ENCODE measurements at places on chromosomes 5 and 9.

DNA sequence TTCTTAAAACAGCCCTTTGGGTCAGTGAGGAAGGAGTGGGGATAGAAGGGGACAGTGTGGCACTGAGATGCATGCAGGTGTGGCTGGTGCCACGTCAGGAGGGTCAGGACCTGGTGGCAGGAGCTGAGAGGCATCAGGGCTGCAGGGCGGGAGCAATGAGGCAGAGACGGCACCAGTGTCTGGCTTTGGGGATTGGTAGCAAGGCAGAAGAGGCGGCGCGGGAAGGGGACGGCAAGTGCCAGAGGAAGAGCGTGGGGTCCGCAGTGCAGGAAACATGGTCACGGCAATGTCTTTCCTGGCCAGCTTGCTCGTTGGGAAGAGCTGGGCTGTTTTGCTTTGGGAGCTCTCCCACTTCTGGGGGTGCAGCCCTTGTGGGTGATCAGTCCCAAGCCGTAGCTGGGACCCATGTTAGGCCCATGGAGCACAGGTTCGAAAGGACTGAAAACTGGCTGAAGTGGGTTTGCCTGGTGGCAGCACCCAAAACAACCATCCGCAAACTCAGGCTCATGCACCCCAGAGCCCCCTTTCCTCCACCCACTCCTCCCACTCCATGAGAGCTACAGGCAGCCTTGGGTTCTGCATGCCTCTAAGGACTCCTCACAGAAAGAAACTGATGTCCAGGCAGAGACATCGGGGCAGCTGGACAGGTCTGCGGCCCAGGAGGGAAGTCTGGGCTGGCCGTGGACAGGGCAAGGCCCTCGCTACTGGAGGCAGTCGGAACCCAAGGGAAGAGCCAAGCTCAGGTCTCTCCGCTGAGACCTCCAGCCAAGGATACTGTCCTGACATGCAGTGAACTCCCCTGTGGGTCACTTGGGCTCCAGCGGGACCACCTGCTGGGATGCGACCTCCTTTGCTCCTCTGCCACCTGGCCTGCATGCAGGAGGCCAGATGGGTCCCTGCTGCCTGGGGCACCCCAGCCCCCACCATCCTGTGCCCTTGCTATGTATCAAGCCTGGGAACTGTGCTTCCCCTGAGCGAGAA lies 104.4 kb downstream of the ZNF354C start:
- no peak overlapping the region for H3K27ac ChIP-seq
- peaks cover 5% of the 10 kb centered on the region for H3K4me1 ChIP-seq
- DNase-seq, result no peak

- no peak for DNase-seq
- H3K27me3 ChIP-seq, result no peaks in the 10 kb centered on the region
- no peaks in the 10 kb centered on the region for H3K4me1 ChIP-seq
- H3K36me3 ChIP-seq, result no peaks in the 10 kb centered on the region
- no peak overlapping the region for H3K27ac ChIP-seq
Measured at GRCh38 chr9:129280623-129281271, 102.7 kb upstream of the IER5L start.

GRCh38 chr5:422323-423232 lies 20.4 kb upstream of the EXOC3 start:
- no peak overlapping the region for H3K4me3 ChIP-seq
- H3K27ac ChIP-seq, result no peak overlapping the region
- no peaks in the 10 kb centered on the region for H3K36me3 ChIP-seq
- H3K27me3 ChIP-seq, result peaks cover 4% of the 10 kb centered on the region

DNA sequence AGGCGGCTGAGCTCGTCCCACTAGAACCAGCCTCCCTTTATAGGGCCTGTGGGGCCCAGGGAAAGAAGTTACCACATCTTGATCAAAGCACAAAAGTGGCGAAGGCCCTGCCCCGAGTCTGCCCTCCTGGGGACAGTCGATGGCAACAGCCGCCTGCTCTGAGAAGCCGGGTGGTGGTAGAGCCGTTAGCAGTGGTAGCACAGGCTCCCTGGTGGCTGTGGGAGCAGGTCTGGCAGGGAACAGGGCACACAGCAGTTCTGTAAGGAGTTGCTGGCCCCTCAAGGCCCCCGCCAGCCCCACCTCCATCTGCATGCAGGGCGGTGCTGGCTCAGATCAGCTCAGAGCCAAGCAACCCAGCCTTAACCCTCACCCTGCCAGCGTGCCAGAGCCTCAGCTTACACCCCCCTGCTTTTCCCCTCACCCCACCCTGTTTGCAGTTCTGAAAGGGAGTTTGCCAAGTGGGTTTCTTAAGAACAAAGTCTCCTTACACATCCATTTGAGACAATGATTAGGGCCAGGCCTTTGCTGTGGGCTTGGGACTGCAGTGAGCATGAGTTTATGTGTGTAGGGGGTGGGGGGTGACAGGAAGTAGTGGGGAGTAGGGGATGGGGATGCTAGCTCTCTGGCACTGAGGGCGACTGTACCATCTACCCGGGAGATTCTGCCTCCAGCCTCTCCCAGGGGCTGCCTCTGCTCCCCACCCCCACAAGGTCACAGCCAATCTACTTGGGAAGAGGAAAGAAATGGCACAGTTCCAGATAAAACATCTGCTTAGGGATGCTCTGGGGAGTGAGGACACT lies 11.8 kb downstream of the ACSL6 start:
- no peak overlapping the region for H3K4me3 ChIP-seq
- no peaks in the 10 kb centered on the region for H3K27me3 ChIP-seq
- peaks cover 29% of the 10 kb centered on the region for H3K4me1 ChIP-seq

- H3K27ac ChIP-seq, result no peak overlapping the region
- no peaks in the 10 kb centered on the region for H3K36me3 ChIP-seq
- no peak for DNase-seq
- H3K4me3 ChIP-seq, result no peak overlapping the region
Measured at GRCh38 chr9:83061036-83061435, 1.9 kb downstream of the RASEF start.

- DNase-seq, result no peak
- no peaks in the 10 kb centered on the region for H3K36me3 ChIP-seq
- H3K4me1 ChIP-seq, result no peaks in the 10 kb centered on the region
- no peaks in the 10 kb centered on the region for H3K27me3 ChIP-seq
- no peak overlapping the region for H3K27ac ChIP-seq
Measured at GRCh38 chr5:90326995-90327394, 82.6 kb downstream of the CETN3 start.

- H3K27me3 ChIP-seq, result no peaks in the 10 kb centered on the region
- no peak overlapping the region for H3K4me3 ChIP-seq
- no peaks in the 10 kb centered on the region for H3K4me1 ChIP-seq
- no peak for DNase-seq
- H3K36me3 ChIP-seq, result no peaks in the 10 kb centered on the region
Measured at GRCh38 chr5:139014726-139015125, 139.6 kb upstream of the LRRTM2 start.

DNA sequence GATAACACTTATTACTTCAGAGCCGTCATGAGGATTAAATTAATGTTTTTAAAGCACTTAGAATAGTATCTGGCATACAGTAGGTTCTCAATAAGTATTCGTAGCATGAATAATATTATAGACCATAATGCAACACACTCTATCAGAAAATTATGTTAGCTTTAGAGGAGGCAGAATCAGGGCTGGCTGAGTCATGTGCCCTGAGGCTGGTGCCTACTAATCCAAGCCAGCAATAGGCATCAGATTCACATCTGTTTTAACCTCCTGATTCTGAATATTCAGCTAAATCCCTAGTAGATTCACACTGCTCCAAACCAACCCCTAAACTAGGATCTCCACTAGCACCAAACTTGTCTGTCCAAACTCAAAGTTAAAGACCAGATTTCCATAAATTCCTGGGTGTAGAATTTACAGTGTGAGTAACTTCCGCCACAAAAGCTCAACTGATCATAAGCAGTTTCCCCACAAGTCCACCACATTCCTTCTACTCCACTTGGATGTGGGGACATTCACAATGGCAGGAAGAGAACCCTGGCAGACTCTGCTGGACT lies 170.0 kb upstream of the DAPK1 start:
- H3K4me3 ChIP-seq, result no peak overlapping the region
- peaks cover 2% of the 10 kb centered on the region for H3K4me1 ChIP-seq
- no peaks in the 10 kb centered on the region for H3K27me3 ChIP-seq
- DNase-seq, result no peak

DNA sequence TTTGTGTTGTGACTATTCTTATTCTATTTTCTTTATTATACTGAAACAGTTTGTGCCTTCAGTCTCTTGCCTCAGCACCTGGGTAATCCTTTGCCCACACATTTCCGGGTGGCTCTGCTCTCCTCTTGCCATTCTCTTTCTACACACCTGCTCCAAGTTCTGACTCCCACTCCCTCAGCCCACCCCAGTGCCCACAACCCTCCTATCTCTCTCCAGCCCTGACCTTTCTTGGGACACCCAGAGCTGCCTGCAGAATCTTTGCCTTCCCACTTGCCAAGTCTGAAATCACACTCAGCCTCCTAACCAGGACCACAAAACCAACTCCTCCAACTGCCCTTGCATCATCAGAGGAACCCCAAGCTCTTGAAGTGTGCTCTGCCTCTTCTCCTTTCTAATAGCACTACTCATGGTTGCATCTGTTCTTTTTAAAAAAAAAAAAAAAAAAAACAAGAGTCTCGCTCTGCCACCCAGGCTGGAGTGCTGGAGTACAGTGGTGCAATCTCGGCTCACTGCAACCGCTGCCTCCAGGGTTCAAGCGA lies 4.1 kb downstream of the SWI5 start:
- no peaks in the 10 kb centered on the region for H3K36me3 ChIP-seq
- no peaks in the 10 kb centered on the region for H3K27me3 ChIP-seq
- DNase-seq, result no peak
- H3K4me3 ChIP-seq, result no peak overlapping the region

- H3K4me1 ChIP-seq, result no peaks in the 10 kb centered on the region
- no peak for DNase-seq
- H3K27me3 ChIP-seq, result no peaks in the 10 kb centered on the region
- no peak overlapping the region for H3K27ac ChIP-seq
Measured at GRCh38 chr5:1808439-1808838, 7.2 kb downstream of the NDUFS6 start.
